ENCODE measurements at places on chromosomes 3 and 15.

DNA sequence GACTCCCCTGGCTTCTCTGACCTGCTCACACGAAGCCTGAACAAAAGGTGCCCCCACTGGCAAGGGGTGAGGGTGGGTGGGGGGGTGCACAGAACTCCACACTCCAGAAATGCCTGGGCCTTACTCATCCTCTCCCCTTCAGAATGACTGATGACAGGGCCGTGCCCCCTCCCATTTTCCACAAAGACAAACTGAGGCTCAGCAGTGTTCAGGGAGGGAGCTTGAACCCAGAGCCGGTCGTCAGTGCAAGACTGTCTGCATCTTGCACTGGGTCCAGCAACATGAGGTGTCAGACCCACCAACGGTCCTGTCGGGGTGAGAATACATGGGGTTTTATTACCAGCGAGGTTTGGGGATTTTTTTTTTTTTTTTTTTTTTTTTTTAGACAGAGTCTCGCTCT is 15.3 kb downstream of the IGDCC3 start:
- DNase-seq: no peak

DNA sequence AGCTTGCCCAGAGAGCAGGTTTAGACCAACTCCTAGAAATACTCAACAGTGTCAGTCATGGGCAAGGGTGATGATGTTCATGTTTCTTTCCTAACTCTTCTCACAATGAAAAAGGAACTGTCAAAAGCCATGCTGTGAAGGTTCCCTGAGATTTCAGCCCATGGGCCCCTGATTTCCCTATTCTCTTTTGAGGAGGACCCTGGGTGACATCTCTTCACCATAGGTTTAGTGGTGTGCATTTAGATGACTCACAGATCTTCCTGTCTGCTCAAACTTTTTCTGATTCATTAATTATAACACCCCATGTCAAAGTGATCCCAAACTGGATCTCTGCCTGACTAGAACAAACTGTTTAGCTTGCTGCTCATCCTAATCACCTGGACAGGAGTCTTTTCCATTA is 108.0 kb downstream of the BBX start:
- DNase-seq: no peak

- no peak for DNase-seq
These were observed 43.8 kb downstream of the OSBPL10 start for GRCh38 chr3:31937225-31937624.

DNA sequence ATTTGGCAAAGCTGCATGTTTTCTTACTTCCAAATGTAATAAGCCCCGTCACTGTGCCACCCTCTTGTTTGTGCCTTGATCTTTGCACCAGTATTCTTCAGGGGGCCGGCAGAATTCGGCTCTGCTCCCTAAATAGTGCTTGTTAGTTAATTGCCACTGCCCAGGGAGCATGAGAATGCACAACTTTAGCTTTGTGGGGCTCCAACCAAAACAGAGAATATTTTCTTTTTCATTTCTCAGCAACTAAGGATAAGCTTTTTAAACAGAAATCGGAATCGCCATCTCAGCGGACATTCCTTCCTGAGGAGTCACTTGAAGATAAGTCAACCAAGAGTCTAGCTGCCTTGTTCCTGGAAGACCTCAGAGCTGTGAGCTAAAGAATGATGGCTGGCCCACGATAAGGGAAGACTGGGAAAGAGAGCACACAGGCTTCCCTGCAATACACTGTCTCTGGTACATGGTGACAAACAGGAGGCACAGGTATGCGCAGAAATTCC is 106.0 kb downstream of the LRIG1 start:
- no peak for DNase-seq

- no peak for DNase-seq
These were observed 151.1 kb upstream of the HES1 start for GRCh38 chr3:193984876-193985275.

GRCh38 chr3:77772459-77772858 is 732.6 kb downstream of the ROBO2 start:
- no peak for DNase-seq
